ENCODE measurements at places on chromosomes 12 and 14.

DNA sequence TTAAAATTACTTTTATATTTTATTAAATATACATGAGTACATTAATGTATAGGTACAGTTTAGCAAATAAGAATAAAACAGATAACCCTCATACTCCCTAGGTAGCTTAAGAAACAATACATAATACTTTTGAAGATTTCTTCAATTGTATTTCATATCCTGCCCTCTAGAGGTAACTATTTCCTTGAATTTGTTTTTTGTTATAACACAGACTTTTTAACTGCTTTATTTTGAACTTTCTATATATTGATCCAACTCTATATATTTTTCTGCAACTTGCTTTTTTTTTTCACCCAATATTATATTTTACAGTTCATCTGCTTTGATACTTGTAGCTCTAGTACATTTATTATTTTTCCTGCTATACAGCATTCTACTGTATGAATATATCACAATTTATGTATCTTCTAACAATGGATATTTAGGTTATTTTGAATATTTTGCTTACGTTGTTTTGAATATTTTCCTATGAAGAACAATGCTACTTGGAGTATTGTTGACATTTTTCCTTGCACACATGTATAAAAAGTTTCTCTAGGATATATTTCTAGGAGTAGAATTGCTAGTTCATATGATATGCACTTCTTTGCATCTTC lies 72.8 kb upstream of the ABCD2 start:
- DNase-seq: no peak

DNA sequence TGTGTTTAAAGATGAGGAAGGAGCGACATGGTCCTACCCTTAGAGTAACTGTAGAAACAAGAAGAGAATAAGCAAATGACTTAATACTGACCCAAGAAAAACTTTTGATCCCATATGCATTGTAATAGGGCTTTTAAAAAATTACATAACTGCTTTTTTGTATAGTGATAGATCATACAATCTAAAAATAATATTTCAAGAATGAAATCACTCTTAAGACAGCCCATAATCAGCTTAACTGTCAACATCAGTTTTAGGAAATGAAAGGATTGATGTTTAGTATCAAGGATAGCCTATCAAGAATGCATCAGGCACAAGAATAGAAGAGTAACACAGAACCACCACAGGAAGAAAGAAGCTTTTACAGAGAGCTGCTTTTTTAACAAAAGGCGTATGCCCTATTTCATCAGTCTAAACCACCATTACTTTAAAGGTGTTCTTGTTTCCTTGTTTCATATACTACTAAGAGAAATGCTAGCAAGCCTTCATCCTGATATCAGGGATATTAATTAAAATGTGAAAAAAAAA lies 64.5 kb downstream of the MARK3 start:
- DNase-seq: no peak

DNA sequence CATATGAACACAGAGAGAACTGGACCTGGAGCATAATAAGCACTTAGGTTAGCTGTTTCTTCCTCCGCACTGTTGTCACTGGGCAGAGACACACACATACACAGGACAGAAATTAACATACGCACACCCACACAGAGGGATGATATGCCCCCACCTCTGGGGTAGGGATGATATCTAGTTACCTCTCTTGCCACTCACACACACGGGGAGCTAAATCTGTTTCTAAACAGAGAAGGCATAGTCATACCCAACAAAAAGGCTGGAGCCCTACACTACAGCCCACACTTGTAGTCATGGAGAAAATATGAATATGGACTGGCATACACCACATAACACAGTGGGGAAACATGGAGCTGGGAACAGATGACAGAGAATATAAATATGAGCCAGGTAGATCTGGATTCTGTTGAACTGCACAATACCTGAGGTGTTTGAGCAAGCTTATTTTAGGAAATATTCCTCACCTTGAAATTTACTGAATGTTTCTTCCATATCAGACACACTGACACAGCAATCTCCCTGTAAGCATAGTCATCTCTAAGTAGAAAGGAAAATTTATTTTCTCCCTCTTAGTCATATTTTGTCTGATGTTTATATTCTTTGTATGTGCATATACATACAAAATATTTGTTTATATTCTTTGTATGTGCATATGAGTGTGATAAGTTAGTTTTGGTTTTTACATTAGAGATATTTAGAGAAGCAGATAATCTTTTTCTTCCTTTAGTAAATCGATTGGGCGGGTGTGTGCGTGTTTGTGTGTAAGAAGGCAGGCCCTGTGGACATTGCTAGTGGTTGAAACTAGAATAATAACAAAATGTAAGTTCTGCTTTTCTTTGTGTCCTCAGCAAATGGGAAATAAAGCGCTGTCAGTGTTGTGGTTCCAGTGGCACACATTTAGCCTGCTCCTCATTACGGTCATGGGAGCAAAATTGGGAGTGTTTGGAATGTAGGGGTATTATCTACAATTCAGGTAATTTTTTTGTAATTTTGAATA lies 20.9 kb upstream of the SCFD1 start:
- DNase-seq: no peak

DNA sequence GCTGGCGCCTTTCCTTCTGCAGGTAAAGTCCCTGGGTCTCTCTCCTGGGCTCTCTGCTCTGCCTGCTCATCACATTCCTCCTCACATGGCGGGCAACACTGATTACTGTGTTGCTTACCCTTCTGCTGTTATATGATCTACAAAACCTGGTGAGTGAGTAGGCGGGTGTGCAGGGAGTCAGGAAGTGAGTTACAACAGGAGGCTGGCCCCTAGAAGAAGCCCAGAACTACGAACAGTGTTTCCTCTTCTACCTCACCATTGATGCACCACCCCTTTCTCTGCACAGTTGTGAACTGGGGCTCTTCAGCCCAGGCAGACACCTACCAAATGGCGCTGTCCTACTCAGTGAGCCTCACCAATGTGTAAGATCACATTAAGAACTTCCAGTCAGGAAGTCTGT lies 4.9 kb upstream of the KLHL33 start:
- DNase-seq: no peak

DNA sequence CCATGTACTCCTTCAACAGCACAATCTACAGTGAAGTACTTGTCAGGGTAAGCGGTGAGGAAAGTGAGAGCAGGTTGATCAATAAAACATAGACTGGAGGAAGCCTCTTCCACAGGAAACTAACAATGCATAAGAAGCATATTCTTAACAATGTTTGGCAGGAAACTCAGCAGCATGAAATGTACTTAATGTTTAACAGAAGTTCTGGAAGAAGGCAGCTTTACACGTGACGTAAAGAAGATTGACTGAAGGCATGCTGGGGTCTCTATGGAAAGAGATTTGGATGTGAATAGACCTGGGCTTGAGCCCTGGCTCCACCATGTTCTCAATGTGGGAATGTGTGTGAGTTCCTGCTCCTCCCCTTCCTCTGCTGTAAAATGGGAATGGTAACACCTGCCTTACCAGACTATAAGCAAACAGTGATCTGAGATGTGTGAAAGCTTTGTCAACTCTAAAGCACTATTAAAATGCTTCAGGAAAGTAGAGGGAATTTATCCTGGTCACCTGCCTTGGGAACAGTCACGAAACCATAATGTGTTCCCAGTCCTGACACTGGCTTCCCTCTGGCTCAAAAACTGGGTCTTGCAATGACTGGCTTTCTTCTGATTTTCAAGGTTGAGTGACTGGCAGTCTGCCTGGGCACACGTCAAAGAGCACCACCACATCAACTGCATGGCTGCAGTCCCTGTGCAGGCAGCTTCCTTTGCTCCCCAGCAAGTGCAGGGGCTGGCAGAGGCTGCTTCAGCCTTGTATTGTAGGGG lies 384.6 kb downstream of the APAF1 start:
- no peak for DNase-seq

DNA sequence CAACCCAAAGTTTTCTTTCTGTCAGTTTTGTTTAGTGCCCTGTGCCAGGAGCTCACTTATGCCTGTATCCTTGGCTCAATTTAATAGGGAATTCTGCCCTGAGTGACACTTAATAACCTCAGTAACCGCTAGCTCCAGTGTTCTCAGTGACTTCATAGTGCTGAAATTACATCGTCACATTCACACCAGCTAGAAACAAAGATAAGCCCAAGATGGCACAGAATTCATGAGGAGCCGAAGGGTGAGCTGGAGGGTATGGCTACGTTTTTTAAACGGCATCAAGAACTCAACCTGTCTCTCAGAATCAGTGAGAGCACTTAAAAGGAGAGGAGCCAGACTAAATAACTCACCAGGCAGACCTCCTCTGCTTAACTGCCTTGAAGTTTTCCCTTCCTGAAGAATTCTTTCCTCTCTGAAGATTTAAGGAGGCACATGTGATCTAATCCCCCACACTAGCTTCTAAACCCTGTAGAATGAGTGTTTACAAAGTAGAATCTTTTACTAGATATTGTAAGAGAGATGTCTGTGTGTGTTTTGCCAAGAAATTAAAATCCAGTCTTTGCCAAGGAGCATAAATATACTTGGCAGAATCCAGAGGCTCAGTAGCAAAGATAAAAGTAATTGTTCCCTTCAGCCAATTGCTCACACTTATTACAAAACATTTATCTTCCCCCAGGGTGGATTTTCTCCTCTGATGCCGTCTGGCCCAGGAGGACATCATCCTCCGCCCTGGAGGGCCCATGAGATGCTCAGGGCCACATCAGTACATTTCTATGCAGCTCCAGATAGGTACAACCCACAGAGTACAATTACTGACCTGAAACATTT lies 37.3 kb downstream of the PTGER2 start:
- DNase-seq: no peak

DNA sequence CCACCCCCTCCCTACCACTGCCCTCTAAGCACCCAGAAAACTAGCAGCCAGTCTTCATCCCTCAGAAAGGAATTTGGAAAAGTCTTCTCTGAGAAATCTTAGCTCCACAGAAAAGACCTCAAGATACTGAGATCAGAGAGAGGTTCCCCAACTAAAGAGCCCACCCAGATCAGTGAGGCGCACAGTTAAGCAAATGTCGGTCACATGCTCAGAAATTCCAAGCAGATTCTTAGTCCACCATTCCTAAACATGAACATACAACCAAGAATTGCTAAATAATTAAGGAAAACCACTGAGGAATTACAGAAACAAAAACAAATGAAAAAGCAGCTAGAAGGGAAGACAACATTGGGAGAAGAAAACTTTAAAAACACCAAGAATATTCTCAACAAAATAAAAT lies 32.3 kb downstream of the MED13L start:
- no peak for DNase-seq

DNA sequence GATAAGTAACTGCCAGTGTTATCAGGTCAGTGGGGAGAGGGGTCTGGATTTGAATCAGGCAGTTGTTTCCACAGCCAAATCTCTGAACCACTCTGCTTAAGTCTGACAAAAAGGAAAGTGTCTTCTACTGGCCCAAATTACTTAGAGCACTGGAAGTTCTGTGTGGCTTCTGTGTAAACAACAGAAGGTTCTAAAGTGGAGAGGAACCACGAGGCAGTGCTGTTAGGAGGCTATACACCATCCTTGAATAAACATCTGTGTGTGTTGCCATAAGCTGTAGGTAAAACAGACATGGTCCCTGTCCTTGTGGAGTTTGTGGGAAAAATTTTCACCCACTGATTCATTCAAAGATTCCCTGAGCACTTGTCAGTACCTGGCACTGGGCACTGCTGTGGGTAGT lies 50.0 kb downstream of the GALNT4 start:
- no peak for DNase-seq

GRCh38 chr12:87925021-87925420 lies 104.2 kb downstream of the C12orf50 start:
- DNase-seq: no peak

- DNase-seq: no peak
Measured at GRCh38 chr12:121520586-121521086, 60.2 kb downstream of the KDM2B start.

- DNase-seq: no peak
Measured at GRCh38 chr12:541676-542324, 82.1 kb downstream of the B4GALNT3 start.

- no peak for DNase-seq
Measured at GRCh38 chr12:8831116-8831515, 8.7 kb downstream of the A2ML1 start.

DNA sequence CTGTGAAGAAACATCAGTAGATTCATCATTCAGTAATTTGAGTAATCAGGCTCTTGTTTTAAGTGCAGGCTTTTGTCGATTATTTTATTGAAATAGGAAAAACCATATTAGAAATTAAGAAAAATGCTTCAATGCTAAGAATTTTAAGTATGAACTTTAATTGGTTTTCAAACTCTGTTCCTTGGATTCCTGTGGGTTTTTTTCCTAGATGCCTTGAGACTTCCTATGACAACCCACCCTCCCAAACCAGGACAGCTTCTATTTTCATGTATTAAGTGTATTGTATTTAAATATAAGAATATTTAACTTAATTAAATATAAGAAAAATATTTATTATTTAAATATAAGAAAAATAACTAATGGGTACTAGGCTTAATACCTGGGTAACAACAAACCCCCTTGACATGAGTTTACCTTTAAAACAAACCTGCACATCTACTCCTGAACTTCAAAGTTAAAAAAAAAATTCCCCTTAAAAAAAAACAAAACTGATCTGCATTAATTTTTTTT lies 3.0 kb downstream of the ARHGAP5 start:
- no peak for DNase-seq

GRCh38 chr12:28460420-28461130 lies 270.3 kb downstream of the CCDC91 start:
- no peak for DNase-seq

GRCh38 chr12:69417741-69418167 lies 52.4 kb upstream of the FRS2 start:
- no peak for DNase-seq

GRCh38 chr14:92794547-92794941 lies 439 bp downstream of the GOLGA5 start:
- no peak for DNase-seq

GRCh38 chr12:62481843-62482540 lies 15.4 kb downstream of the MON2 start:
- no peak for DNase-seq

- DNase-seq: no peak
Measured at GRCh38 chr14:80264702-80265101, 53.4 kb upstream of the DIO2 start.

- DNase-seq: no peak
Measured at GRCh38 chr12:124277394-124278241, 17.3 kb upstream of the RFLNA start.

DNA sequence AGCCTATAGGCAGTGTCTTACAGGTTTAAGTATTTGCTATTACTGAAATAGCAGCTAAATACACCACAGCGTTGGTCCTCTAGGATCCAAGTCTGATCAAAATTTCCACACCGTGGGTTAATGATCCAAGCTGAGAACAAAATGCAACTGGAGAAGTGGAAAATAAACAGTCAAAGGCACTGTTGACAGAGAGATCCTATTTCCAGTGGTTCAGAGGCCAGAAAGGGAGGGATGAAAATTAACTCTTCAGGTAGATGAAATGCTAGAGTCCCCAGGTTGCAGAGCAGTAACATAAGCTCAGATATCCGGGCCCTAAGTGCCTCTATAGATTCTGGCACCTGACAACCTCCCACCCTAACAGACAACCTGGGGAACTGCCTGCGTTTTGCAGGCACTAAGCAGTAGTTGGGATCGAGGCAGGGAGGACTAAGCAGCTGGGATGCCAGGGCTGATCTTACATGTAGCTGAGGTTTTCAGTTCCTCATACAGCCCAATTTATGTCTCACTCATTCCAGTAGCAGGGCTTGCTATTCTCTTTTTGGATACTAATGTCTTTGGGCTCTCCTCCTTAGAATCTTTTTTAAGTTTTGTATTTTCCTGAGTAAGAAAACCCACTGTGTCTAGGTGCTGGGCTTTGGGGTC lies 42.7 kb upstream of the CRACR2A start:
- DNase-seq: no peak

- no peak for DNase-seq
Measured at GRCh38 chr14:63995285-63995684, 142.5 kb downstream of the SYNE2 start.

GRCh38 chr12:120749256-120749655 lies 23.6 kb downstream of the ACADS start:
- DNase-seq: no peak

- DNase-seq: no peak
Measured at GRCh38 chr14:104996032-104996431, 10.4 kb downstream of the CLBA1 start.
